Foreskin fibroblast (primary cell): ENCODE measurements at places on chromosomes 7 and 10.

DNA sequence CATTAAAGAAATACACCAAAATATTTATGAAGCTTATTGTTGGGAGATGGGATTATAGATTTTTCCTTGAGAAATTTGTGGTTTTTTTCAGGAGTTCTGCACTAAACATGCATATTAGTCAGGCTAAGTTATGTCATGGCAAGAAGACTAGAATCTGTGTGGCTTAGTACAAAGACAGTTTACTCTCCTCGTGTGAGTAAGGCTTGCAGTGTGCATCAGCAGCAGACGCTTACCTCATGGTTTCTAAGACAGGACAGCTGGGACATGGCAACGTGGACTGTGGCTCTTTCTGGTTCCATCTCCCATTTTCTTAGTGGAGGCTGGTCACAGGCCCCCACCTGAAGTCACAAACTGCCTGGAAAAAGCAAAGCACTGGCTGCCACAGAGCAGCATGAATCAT, 429.6 kb upstream of the VSTM2A start:
- no peak for DNase-seq

DNA sequence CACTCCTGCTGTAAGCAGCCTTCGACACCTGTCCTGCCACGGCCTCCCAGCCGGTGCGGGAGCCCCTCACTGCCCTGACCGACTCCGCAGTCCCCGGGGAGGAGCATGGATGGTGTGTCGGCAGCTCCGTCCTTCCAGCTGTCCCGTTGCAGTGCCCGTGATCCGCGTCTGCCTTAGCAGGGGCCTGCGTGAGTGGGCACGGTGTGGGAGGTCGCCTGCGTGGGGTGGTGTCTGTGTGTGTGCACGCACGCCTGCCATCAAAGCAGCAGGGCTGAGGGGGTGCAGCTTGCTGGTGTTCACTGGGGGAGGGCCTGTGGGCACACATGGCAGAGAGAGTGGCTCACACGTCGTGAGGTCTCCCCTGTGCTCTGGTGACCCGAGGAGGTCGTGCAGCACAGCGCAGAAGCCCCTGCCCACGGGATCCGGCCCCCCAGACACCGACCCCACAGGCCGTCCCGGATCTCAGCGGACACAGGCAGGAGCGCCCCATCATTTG, 10.3 kb downstream of the MAFK start:
- no peak for DNase-seq

- no peak for DNase-seq
Measured at GRCh38 chr10:93917821-93918220, 24.0 kb downstream of the SLC35G1 start.

DNA sequence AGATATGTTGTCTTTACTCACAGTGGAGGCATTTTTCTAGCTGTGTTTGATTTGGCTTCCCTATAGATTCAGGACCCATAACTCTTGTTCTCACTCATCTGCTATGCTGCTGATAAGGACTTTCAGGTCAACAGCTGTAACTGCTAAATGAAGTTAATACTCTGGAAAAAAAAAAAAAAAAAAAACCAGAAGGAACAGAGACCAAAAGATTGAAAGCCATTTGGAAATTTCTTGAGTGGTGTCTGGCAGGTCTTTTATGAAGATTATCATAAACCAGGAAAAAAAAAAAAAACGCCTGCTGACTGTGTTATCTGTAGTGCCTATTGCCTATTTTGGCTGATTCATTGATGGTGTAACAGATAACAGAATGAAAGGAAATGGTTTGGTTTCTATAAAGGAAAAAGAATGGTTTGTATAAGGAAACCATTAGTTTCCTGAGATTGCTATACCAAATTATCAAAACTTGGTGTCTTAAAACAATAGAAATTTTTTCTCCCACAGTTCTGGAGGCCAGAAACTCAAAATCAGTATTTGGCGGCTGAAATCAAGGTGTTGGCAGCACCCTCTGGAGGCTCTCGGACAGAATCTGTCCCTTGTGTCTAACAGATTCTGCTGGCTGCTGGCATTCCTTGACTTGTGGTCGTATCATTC, 60.5 kb upstream of the BET1 start:
- DNase-seq = no peak

DNA sequence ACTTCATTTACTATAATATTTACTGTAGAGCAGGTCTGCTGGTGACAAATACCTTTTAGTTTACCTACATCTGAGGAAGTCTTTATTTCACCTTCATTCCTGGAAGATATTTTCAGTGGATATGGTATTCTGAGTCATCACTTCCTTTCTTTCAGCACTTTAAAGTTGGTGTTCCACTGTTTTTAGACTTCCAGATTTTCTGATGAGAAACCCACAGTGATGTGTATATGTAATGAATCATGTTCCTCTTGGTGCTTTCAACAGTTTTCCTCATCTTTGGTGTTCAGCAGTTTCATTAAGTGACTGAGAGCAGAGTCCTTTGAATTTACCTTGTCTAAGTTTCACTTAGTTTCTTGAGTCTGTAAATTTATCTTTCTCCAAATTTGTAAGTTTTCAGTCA, 36.4 kb downstream of the COPG2 start:
- peak; percentile 68 for DNase-seq

DNA sequence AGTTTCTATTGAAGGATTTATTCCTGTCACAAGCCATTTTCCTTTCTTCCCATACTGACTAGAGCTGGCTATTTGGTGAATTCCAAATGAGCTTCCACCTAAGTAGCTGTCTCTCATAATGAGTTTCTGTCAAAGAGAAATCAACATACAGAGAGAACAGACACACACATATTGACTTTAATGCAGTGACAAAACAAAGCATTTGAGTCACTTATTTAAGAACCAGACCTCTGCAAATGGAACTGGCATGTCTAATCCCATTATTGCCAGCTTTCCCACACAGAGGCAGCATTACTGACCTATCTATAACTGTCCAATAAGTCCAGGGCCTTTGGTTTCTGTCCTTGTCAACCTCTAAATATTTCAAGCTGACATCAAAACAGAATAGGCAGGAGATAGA, 179.3 kb upstream of the CSTF2T start:
- no peak for DNase-seq

DNA sequence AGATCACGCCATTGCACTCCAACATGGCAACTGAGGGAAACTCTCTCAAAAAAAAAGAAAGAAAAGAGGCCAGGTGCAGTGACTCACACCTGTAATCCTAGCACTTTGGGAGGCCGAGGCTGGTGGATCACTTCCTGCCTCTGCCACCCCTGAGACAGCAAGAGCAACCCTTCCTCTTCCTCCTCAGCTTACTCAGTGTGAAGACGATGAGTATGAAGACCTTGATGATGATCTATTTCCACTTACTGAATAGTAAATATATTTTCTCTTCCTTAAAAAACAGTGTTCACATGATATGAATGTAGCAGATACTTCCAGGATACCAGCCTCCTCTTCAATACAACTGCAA, 2.1 kb upstream of the ZKSCAN1 start:
- no peak for DNase-seq

DNA sequence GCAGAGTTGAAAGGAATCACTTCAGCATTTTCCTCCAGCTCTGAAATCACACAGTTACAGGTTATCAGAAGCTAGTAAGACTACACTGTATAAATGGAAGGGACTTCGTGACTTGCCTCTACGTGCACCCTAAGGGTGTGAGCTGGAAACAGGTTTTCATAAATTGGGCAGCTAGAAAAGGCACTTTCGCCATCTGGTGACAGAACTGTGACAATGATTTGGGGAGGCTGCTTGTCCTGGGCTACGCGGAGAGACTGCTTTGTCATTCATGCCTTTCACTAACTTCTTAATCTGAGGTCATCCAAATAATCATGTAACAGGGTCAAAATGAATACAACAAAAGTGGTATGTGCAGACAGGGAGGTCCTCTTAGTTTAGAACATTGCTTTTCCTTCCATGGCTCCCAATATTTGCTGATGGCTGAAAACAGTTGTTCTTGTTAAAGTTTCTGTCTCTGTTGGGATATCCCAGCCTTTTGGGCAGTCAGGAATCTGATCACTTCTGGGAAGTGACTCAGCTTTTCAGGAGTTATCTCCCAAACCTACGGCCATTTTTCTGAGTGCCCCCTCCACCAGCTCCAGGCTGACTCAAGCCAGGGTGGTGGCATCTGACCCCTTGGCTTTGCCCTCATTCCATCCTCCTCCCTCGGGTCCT, 17.8 kb downstream of the VWC2 start:
- DNase-seq = no peak

GRCh38 chr7:87934699-87935383, 790 bp downstream of the ADAM22 start:
- DNase-seq = peak; percentile 58

GRCh38 chr10:121713486-121713885, 115.2 kb upstream of the FGFR2 start:
- no peak for DNase-seq

DNA sequence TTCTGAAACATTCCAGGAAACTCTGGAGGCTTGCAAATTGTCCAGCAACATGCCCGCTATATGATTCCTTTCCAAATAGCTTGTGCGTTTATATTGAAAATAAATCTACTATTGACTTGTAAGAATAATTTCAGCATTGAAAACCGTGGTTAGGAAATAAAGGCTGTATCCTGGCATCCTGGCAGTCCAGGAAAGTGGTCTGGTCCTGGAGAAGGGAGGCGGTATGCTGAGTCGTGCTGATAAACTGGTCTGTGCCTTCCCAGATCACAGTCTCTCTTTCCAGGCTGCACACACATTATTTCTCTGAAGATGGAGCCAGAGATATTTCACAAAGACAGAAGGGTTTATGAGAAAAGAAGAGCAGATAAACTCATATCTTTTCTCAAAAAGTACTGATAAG, 350.1 kb upstream of the COBL start:
- no peak for DNase-seq

GRCh38 chr7:69002416-69002815, 595.9 kb upstream of the AUTS2 start:
- peak; percentile 8 for DNase-seq

- no peak for DNase-seq
Measured at GRCh38 chr10:76686201-76686600, 951.4 kb downstream of the KCNMA1 start.

GRCh38 chr7:25777969-25778708, 373.9 kb upstream of the NFE2L3 start:
- DNase-seq = no peak

DNA sequence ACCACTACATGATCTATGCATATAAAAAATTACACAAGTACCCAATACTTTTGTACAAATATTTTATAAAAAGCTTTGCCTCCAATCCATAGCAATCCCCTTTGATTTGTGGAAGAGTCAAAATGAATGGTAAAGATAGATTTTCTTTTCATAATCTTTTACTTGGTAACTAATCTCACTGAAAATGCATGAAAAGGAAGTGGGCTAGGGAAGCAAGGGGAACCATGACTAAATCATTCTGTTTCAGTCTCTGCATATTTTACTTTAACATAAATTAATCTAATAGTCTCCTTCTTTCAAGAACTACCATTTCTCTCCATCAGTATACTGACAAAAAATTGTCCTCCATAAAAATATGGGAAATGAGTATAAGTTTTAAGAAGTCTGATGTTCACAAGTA, 96.9 kb downstream of the TES start:
- no peak for DNase-seq

GRCh38 chr7:114522081-114522480, 107.5 kb downstream of the FOXP2 start:
- no peak for DNase-seq

DNA sequence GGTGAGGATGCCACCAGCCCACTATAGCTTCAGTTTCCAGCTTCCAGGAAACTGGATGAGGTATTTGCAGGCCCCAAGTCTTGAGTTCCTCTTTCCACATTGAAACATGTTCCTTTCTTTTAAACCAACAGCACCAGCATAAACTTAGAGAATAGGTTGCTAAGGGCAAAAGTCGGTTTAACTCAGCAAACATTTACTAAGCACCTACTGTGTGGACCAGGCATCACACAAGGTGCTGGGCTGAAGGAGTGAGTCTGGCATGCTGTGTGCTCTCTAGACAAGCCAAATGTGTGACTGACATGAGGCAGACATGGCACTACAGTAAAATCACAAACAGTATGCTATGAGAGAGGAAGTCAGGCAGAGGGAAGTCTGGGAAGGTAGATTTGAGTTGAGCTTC, 11.0 kb upstream of the RASSF4 start:
- DNase-seq = no peak

GRCh38 chr10:109957092-109957797, 33.9 kb upstream of the XPNPEP1 start:
- no peak for DNase-seq

DNA sequence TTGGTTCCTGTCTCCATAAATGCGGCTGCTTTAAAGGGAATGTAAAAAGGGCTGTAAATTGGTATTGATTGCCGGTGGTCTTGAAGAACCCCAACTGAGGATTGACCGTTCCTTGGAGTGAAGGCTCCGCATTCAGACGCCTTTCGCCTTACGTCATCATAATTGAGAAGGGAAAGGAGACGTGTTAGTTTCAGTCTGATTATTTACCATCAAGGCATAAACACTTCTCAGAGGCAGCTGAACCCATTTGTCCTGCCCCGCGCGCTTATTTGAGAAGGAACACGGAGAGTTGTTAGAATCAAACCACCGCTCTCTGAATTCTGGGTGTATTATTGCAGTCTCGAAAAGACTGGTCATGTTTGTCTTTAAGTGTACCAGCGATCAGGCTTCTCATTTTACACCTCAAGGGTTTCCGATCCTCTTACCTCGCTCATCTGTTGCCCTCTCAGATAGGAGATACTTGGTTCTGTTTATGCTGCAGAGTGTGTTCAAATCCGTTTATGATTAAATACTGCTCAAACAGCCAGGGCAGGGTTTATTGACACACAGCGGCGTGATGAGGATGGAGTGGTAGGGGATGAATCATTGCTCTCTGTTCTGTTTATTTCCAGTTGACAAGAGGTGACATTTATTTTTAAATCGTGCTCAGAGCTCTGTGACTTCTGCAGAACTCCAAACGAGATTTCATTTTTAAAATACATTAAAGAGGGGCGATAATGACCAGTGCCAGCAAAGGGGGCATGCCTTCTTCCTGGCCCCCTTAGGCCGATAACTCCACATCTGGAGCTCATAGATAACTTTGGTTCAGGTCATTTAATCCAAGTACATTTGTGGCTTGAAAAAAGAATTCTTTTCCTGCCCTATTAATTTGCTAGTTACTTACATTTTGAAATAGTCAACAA, 30.4 kb downstream of the FOXK1 start:
- DNase-seq = peak; percentile 83

- no peak for DNase-seq
Measured at GRCh38 chr7:128007303-128007680, 23.9 kb downstream of the LRRC4 start.

DNA sequence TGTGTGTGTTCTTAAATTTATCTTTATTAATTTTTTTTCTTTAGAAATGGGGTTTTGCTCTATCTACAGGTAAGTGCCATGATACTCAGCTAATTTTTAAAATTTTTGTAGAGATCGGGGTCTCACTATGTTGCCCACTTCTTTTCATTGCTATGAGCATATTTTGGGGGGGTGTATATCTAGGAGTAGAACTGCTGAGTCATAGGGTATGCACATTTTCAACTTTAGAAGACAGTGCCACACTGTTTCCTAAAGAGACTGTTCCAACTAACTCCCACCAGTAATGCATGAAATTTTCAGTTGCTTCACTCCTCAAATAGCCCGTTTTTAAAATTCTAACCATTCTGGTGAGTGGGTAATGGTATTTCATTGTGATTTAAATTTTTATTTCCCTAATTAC, 108.3 kb downstream of the CUL2 start:
- no peak for DNase-seq

GRCh38 chr10:5349362-5349761, 15.4 kb upstream of the UCN3 start:
- DNase-seq = no peak

- DNase-seq = no peak
Measured at GRCh38 chr7:20651960-20652544, 36.6 kb downstream of the ABCB5 start.
